Stimulated activated CD8-positive, alpha-beta memory T cell treated with anti-CD3 and anti-CD28 coated beads, Interleukin-12 subunit alpha, Interleukin-12 subunit beta, amount 100 ng/mL, for 1 hour (primary cell): ENCODE measurements at places on chromosomes 11 and 22.

DNA sequence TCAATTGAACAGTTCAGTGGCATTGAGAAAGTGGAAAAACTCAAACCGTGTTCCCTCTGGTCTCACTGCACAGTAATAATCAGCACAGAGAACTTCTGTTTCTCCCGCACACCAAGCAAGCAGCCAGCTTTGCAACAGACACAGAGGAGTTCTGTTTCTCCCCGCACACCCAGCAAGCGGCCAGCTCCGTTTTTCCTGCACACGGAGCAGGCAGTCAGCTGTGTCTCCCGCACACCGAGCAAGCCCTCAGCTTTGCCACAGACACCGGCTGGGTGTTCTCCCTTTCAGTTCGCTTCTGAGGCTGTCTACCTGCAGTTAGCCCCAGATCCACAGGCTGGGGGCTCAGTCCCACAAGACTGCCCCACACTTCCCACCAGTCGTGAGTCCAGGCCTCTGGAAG, 9.9 kb upstream of the TALDO1 start:
- DNase-seq = no peak

DNA sequence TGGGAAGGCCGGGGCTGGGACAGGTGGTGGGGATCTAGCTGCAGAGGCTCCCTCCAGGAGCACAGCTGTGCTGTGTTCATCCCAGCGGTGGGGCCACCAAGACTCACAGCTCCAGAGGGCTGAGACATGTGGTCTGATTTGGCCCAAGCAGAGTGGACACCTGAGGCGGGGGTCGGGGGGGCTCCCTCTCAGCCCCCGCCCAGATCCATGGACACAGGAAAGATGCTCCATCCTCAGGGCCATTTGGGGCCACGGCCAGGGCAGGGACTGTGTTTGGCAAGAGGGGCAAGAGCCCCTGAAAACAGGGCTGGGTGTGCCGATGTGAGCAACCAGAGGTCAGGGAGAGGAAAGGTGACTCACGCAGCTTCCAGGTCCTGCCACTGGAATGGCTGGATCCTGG, 219.4 kb downstream of the BRD1 start:
- no peak for DNase-seq

- no peak for DNase-seq
These were observed 1022.0 kb downstream of the TBC1D22A start for GRCh38 chr22:47784367-47784983.

DNA sequence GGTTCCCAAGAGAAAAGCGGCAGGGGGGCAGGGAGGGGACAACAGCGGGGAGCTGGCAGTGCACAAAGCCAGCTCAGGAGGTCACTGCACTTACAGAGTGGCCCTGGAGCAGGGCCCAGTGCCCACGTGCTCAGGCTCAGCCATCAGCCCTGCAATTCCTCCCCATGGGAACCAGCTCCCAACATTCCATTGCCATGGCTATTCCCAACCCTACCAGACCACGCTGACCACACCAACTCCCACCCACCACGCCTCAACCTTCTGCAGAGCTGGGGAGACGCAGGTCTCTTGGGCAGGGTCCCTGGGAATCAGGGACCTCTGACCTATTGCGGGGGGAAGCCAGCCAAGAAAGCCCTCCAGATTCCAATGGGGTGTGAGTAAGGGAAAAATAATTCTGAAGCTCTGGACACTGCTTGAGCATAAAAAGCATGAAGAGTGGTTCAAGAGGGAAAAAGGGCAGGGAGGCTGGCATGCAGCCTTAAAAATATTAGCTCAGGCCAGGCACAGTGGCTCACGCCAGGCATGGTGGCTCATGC, 38.3 kb upstream of the TFIP11 start:
- DNase-seq = no peak

DNA sequence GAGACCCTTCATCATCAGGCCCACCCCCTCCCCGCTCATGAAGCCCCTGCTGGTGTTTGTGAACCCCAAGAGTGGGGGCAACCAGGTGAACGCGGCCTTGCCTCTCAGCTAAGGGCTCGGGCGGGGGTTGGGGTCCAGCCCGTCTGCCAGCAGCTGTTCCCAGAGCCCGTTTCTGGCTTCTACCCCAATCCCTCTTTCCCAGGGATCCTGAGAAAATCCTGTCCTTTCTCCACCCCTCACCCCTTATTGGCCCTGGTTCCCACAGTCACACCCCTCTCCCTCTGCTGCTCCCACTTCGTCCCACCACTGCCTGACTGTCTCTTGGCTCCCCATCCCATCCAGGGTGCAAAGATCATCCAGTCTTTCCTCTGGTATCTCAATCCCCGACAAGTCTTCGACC, 9.4 kb upstream of the MDK start:
- no peak for DNase-seq
